EL (cell line): ENCODE measurements at places on chromosomes 1 and 21.

DNA sequence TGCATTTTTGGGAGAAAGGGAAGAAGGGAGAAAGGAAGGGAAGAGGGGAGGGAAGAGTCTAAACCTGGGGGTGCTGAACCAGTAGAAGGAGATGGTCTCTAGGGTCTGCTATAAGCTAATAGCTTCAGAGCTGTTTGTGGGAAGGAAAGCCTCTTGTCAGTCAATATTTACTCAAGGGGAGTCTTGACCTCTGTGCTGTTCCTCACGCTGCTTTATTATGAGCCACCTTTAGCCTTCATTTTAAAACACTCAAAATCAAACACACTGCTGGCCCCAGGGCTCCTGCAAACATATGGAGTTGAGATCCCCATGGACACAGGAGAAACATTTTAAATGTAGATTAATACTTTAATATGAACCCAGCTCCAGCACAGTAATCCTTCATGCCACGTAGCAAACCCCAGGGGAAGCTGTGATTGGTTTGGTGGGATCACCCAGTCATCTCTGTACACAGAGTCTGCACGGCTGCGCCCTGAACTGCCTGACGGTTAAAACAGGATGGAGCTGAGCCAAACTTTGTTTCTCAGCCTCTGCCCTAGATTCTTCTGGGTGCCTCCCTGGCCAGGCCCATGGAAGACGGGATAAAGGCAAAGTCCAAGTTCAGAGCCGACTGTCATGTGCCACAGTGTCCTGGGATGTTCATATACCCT lies 40.2 kb upstream of the VWA5B1 start:
- no peak for DNase-seq

- no peak for DNase-seq
These were observed 329.4 kb upstream of the CHRM3 start for GRCh38 chr1:239056940-239057339.

GRCh38 chr1:159211331-159212136 lies 6.9 kb downstream of the ACKR1 start:
- peak; percentile 42 for DNase-seq

DNA sequence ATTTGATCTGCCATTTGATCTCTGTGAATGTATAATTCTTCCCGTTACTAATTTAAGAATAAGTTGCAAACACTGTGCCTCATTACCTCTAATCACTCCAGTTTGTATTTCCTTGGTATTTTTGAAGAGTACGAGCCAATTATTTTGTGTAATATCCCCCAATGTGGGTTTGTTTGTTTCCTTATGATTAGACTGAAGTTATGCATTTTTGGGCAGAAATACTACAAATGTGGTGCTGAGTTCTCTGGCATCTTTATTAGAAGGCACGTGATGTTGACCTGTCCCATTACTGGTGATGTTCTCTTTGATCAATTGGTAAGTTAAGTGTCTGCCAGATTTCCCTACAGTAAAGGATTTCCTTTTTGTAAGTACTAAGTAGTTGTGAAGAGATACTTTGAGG lies 10.3 kb downstream of the MIXL1 start:
- no peak for DNase-seq

DNA sequence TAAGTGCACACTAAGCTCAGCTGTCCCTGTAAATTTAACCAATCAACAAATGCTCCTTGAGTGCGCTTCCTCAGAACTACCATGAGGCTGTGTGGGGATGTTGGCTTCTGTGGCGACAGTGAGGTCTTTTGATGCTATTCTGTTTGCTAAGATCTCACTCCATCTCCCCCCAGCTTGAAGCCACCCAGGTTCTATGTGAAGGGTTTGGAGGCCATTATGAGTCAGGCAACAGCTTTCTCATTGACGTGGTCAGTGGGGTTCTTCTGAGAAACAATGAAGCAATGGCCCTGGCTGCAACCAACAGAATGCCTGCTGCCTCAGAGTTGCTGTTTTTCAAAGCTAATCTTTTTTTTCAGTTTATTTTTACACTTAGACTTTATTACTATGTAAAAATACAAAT lies 205.5 kb downstream of the PTBP2 start:
- peak; percentile 41 for DNase-seq

DNA sequence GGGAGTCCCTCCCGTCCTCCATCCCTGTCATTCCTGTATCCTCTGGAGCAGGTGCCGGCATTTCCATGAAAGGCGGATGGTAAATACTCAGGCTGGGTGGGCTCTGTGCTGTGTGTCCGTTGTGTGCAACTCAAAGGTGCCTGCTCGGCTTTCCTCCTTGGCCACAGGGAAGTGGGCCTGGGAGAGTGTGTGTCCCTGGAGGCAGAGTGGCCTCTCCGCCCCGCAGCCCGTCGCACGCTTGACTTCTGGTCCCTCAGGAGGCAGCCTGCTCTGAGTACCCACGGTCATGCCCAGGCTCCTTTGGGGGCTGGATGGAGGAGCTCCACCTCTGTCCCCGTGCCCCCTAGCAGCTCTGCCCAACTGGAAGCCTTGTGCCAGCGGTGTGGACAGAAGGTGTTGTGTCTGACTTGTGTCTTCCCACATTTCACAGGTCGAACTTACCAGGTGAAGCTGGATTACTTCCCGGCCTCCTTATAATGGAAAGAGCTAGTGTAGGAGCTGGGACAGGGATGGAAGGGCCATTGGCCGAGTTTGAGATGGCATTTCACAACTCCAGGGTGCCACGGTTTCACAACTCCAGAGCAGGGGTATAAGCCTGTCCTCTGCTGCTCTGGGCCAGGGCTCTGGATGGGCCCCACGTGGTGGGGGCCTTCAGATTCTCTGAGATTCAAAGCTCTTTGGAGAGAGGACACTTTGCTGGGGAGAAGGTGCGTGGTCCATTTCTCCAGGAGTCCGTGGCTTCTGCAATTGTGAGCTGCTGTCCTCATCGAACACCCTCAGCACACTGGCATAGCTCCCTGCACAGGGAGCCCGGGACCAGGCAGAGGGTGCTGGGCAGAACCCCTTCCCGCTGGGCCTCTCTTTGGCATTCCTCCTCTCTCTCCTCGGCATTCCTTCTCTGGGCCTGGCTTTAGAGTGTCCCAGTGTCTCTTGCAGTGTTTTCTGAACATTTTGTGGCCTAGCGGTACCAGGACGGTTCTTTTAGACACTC lies 152.7 kb upstream of the COL6A1 start:
- DNase-seq: no peak

DNA sequence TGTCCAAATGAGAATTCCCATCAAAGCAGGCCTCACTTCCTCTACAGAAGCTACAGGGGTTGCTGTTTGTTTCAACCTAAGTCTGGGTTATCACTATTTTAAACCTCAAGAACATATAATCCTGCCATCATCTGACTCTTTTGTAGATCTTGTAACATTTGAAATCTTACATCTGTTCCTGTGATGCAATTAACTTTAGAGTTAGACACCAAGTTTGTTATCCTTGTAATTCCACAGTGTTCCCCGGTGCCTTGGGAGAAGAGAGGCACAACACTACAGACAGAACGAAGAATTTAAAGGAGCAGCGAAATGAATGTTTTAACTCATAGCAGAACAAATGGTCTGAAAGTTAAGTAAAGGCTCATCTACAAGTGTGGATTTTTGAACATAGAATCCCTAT lies 116.1 kb downstream of the UCHL5 start:
- no peak for DNase-seq
